ENCODE measurements at places on chromosomes 4 and X.

DNA sequence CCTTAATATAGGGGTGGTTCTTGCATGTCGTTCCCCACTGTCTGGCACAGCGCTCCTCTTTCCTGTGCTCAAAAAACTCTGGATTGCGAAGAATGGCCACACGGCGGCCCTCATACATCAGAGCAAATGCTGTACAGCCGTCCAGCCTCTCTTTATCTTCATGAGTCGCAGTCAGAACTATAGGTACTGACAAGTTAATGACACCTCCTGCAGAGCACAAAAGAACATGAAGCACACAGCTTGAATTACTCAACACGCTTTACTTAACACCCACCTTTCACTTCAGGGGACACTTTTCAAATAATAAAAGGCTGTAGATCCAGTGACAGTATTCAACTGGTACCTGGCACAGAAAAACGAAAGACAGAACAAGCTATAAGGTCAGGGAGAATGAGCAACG, 65.3 kb downstream of the PAPSS1 start:
- no peak for DNase-seq

DNA sequence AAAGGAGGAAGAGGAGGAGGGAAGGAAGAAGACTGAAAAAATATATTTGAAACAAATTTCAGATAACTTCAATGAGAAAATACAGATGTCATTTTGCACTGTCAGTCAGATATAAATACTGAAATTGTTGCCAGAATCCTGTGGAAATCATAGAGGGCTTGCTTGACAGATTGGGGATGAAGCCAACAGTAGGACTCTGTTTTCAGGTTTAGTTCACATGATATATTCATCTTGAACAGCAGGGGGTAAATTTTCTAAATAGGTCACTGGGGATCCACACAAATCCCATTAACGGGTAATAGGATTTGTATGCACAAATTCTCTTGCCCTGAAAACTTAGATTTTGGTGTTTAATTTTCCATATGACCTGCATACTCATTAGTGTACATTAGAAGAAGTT, 103.3 kb upstream of the PCDH18 start:
- no peak for DNase-seq

GRCh38 chr4:14265651-14266050, 638.1 kb upstream of the BOD1L1 start:
- no peak for DNase-seq

DNA sequence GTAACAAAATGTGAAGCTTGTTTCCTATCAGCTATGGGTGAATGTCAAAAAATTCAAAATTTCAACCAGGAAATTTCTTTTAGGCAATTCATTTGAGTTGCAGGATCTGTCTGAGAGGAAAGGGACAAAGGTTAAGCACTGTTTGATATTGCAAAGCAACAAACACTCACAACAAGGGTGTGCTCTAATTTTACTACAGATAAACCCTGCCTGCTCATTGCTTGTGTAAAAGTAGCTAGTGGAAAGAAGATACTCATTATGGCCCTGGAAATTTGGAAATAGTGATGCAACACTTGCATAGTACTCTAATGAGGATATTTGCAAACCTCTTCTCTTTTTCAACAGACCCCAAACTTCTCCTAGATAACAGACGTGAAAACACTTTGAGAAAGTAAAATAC, 27.1 kb downstream of the FAM47E start:
- no peak for DNase-seq

DNA sequence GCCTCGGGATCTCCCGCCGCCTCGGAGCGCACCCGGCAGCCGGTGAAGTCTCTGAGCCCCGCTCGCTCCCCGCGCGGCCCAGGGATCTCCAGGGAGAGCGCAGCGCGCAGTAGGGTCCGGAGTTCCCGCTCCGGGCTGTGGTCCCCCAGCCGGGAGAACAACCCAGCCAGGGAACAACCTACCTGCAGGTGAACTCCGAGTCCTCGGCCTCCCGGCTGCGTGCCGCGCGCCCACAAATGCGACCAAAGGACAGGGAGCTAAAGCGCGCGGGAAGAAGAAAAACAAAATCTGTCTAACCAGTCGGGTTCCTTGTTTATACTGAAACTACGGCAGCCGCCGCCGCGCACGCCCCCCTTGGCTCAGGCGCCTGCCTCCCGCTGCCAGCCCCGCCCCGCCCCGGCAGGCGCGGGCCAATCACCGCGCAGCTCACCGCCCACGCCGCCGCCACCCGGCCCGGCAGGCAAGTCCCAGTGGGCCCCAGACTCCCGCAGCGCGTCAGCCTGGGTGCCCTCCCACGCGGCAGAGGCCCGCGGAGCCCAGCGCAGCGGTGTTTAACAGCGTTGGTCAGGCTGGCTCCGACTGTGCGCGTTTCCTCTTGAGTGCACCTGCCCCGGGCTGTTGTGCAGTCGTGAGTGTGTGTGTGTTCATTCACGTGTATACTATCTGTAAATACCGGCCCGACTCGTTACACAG, at the start of gene RASGEF1B:
Gene RASGEF1B (minus strand): TSS at position 320 of the 693 bp plus-strand sequence. CDS start 12,399 bp downstream, outside the sequence.
- no peak for DNase-seq

- no peak for DNase-seq
Measured at GRCh38 chr4:70619778-70620177, 8.8 kb upstream of the ENAM start.

DNA sequence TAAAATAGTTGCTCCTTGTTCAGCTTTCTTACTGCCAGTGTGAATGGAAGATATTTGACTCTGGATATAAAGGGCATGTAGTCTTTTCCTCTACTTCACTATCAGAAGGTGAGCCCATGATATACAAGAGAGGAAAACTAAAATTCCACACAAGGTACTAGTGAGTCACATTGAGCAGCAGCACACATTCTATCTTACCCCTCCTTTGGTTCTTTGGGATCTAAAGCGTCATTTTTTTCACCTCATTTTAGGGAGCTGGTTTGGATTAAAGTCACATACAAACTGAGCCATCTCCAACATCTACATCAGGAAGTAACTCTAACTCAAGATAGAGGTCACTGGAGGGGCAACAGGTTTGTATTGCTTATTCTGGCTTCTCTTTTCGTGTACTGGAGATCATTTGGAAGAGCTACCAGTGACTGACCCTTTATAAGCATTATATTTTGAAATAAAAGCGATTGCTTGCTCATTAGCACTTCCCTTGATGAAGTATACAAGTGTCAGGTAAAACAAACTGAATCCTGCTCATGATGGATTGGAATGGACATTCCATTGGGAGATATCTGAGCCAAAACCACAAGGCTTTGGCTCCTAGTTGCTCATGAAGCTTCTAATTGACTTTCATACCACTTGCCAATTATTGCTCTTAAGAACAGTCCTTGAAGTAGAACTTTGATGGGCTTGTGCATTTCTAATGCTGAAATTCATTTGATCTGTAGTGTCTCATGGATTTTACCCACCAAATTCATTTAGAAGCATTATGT, 124.1 kb downstream of the SPCS3 start:
- DNase-seq, result no peak

- peak; percentile 57 for DNase-seq
Measured at GRCh38 chr4:145808021-145808650, 128.2 kb downstream of the C4orf51 start.

DNA sequence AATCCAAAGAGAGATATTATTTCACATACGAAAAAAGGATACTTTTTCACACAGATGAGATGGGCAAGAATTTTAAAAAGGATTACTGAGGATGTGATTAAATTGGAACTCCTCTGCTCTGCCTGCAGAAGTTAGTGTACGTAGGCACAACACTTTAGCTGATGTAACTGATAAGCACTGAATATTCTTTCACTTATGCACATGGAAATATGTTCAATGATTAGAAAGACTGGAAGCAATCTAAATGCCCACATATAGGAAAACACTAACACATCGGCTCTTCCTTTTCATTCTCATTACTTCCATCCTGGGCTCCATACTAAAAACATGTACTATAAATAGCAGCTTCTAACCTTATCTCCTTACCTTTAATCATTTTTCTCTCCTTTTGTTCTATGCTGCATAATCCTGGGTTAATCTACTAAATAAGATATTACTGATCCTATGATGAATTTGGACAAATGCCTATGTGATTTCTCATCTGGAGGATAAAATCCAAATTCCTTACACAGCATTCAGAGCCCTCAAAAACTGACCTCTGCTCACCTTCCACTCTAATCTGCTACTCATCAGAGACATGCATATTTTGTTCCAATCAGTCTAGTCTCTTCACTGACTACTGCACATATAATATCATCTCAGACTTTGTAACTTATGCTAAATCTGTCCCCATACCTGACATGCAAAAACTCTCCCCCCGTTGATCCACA, 197.8 kb downstream of the PDGFC start:
- no peak for DNase-seq

Measured in NT2/D1 (cell line).